CD4-positive, alpha-beta T cell treated with Interleukin-6 for 4 hours (primary cell): ENCODE measurements at places on chromosomes 1 and 21.

- DNase-seq: peak; percentile 45
Observed at GRCh38 chr1:8395433-8395866, 77.5 kb downstream of the SLC45A1 start.

GRCh38 chr21:39869141-39869818 lies 2.0 kb downstream of the PCP4 start:
- no peak for DNase-seq

DNA sequence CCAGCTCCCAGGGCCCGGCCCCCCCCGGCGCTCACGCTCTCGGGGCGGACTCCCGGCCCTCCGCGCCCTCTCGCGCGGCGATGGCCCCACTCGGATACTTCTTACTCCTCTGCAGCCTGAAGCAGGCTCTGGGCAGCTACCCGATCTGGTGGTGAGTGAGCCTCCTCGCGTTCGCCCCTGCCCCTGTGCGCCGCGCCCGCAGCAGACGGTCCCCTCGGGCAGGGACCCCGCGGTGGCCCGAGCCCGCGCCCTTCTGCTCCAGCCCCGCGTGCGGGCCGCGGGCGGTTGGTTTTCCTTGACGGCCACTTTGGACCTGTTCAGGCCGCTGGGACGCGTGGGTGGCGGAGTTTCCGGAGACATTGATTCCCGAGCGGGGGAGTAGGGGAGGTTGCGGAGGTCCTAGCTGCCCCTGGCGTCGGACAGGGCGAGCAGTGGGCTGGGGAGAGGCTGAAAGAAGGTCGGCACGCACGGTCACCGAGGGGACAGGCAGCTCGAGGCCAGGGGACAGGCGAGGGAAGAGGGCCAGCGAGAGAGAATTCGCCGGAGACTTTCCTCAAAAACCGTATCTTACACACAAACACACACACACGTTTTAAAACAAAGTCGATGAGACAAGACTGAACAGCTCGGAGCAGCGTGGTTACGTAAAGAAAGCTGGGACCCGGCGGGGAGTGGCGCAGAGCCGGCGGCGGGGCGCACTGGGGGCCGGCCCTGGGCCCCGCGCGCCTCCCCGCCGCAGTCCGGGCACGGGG lies 427 bp downstream of the WNT3A start:
- no peak for DNase-seq

GRCh38 chr1:109539676-109540075 lies at the start of gene GPR61:
TSS of gene GPR61 (plus strand) at chr1:109539872. CDS start at chr1:109543023, 3,151 bp downstream.
- DNase-seq: no peak

DNA sequence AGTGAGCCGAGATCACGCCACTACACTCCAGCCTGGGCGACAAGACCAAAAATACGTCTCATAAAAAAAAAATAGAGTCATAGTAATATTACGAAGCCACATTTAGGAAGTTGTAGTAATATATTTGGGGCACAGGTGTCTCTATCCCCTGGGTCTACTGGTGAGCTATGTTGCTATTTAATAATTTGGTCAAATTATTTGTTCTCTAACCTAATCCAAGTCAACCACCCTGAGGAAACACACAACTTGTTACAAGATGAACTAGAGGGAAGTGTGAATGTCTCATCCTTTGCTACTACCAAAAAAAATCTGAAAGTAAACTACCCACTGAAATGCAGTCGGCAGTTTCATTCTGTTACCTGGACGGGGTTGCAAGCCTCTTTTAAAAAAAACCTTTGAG lies 35.3 kb downstream of the RGS8 start:
- no peak for DNase-seq
